ENCODE measurements at places on chromosomes 11 and 22.

- no peak for DNase-seq
Measured at GRCh38 chr11:45267052-45267451, 19.1 kb downstream of the SYT13 start.

DNA sequence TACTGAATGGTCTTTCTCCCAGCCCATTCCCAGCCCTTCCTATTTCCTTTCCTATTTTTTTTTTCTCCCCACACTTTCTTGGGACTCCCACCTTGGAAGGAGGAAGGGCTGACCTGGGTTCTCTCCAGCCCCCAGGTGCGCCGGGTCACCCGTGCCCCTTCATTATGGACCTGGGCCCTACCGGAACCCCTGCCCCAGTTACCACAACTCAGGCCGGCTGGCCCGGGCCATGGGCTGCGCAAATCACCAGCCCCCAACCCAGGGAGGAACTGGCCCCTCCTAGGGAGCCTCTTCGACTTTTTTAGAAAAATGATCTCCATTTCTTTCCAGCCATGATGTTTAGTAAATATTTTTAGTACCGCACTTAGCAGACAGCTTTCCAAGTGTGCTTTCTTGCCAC lies 62.2 kb downstream of the MORC2 start:
- no peak for DNase-seq

DNA sequence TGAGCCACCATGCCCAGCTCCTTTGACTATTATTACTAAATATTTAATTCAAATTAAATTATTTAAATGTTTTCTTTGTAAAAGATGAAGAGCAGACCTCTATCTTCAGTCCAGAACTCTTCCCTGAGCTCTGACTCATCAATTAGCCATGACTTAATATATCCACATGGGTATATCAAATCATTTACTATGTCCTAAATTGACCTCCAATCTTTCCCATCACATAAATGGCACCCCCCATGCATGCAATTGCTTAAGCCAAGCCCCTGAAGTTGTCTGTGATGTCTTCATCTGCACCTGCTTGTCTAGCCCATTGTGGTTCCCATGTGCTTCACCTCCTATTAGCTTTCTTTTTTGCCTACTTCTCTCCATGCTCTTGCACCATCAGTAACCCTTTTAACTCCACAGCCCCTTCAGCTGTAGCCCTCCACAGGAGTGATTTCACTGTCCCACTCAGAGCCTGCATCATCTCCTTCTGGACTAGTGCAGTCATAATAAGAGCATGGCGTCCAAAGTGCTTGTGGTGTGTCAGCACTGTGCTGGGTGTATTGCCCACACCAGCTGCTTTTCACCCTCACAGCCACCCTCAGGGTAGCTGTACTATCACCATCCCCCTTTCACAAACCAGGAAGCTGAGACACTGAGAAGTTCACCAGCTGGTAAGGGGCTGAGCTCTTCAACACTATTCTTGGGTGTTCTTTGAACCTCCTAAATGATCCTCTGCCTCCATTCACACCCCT lies 11.8 kb upstream of the THY1 start:
- no peak for DNase-seq

DNA sequence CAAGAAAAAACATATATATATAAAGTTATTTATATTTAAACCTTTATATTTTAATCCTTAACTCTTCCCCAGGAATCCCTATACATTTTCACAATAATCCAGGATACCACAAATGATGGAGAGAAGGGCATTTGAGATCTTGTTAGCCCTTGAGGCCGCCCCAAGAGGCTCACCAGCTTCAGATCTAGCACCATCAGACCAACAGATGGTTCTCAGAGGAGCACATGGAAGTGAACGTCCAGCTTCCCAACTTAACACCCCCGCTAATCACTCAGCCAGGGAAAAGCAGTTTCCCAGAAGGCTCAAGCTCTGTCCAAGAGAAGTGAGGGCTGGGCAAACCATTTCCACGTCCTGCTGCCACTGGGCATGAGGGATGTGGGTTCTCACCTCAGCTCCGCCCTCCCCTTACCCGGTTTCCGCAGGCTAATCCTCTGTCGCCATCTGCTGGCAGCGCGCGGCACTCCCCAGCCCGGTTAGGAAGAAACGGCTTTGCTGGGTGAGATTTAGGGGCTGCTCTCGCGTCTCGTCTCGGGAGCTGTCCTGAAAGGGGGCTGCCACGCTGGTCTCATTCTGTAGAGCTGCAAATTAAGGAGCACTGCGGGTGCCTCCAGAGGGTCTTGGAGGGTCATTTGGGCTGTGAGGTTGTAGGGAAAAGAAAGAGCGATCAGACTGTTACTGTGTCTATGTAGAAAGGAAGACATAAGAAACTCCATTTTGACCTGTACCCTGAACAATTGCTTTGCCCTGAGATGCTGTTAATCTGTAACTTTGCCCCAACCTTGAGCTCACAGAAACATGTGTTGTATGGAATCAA lies 6.8 kb upstream of the FAM111A start:
- no peak for DNase-seq

DNA sequence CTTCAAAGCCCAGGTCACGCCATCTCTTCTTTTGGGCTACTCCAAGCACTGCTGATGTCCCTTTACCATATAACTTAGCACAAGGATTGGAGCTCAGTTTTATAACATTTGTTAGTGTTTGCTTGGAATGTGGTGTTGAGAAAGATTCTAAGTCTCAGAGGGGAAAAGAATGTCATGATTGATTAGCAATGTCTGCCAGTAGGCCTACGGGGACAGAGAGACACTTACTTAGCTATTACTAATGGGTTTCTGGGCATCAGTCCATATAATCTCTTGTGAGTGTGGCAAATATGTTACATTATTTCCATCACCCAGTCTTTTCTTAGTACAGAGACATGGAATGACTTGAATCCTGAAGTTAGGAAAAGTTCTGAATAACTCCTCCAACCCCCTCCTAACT lies 75.4 kb upstream of the FSHB start:
- DNase-seq = no peak

DNA sequence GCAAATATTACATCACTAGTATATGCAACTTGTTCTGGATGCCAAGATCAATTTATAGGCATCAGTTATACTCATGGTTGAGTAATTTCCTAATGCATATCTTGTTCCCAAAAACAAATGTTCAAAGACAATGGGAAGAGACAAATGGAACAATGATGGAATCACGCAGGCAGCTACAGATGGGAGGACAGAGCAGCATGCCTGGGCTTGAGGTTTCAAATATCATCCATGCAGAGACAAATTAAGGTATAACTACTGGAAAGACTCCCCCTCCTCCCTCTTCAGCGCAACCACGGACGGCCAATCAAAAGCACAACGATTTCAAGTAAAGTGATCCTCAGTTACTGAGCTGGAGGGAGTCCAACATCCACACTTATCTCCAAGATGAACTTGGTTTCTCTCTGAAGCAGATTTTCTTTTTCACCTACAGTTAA lies 106.8 kb downstream of the CCDC83 start:
- no peak for DNase-seq

DNA sequence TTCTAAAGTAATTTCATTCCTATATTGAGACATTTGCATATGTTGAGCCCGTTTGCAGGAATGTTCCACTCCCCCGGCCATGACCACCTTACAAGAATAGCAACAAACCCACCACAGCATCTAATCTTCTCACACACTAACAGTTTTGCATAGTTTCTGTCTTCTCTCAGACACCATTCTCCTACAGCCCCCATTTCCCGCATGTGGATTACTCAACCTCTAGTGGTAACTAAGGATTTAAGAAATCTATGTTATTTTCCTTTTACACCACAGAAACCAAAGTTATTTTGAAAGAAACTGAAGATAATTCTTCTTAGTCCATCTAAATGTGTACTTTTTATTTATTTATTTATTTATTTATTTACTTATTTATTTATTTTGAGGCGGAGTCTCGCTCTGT lies 2.3 kb downstream of the MS4A4E start:
- DNase-seq = no peak

DNA sequence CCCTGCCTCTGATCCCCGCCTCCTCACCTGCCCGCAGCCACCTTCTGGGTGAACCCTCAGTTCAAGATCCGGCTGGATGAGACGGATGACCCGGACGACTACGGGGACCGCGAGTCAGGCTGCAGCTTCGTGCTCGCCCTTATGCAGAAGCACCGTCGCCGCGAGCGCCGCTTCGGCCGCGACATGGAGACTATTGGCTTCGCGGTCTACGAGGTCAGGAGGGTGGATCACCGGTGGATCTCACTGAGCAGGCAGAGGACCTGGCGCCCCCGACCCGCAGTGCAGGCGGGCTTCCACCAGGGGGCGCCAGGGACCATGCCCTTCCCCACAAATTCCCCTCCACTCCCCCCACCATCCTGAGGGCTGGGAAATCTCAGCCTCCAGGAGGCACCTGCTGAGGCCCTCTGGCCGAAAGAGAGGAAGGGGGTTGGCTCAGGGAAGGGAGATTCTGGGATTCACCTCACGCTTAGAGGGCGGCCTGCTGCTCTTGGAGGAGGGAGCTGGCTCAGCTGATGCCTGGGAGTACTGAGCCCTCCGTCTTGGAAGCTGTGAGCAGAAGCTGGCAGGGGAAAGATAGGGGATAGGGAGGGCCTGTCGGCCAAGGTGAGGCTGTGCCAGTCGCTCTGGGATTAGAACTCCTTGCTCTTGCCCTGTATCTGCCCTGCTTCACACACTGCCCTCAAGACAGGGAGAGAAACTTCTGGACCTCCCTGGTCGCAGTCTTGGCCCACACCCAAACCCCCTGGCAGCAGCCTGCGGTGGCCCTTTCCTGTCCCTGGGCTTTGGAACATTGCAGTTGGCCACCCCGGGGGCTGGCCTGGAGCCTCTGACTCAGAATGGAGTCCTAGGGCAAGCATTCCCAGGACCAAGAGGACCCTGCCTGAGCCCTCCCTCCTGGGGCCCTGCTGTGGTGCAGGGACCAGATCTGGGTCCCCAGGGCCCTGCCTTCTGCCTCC lies 23.2 kb downstream of the CAPN1 start:
- DNase-seq = peak; percentile 36

GRCh38 chr11:123580557-123581275 lies 73.7 kb downstream of the SCN3B start:
- DNase-seq = peak; percentile 53

- peak; percentile 22 for DNase-seq
Measured at GRCh38 chr11:44611088-44611487, 45.6 kb downstream of the CD82 start.

GRCh38 chr11:23502826-23503225 lies 642.6 kb upstream of the CCDC179 start:
- DNase-seq = no peak

GRCh38 chr11:117045196-117045595 lies 53.0 kb downstream of the SIK3 start:
- peak; percentile 70 for DNase-seq

GRCh38 chr22:39214383-39215069 lies 30.3 kb downstream of the PDGFB start:
- DNase-seq = peak; percentile 73

GRCh38 chr11:59510941-59511589 lies at the start of gene OR4D9:
Gene OR4D9, plus strand, starts transcription at chr11:59511539. Its CDS starts 3,374 bp downstream, at chr11:59514913.
- no peak for DNase-seq

DNA sequence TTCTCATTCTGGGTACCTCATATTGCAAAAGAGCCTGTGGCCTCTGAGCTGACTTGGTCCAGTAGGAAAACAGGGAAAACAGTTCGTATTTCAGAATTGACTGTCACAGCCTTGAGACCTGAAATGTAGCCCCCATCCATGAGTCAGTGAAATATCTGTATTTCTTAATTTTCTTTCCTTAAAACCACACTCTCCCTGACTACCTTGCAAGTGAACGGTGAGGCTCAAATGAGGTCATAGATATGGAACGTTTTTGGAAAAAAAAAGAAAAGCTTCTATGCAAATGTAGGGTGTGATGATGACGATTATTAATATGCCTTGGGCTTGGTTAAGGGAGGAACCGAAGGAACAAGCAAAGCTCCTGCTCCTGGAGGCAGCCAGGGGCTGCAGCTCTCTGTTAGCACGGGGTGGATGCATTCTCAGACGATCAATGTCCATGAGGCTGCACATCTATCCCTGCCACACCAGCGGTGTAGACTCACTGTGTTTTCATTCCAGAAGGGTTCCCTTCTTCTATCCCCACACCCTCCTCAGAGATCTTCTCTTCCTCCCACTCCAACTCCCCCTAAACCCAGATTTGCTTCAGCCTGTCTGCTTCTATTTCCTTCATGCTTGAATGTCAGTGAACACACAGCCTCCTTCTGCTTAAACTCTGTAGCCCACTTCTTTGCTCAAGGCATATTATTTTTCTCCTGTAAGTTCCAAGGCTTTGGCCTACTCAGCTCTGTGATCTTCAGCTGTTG lies 29.2 kb upstream of the SCN3B start:
- DNase-seq = no peak

GRCh38 chr11:45423475-45424120 lies 137.5 kb upstream of the SYT13 start:
- no peak for DNase-seq

GRCh38 chr11:36237391-36237790 lies 51.8 kb downstream of the COMMD9 start:
- no peak for DNase-seq

- no peak for DNase-seq
Measured at GRCh38 chr11:108614086-108614485, 20.5 kb upstream of the EXPH5 start.

DNA sequence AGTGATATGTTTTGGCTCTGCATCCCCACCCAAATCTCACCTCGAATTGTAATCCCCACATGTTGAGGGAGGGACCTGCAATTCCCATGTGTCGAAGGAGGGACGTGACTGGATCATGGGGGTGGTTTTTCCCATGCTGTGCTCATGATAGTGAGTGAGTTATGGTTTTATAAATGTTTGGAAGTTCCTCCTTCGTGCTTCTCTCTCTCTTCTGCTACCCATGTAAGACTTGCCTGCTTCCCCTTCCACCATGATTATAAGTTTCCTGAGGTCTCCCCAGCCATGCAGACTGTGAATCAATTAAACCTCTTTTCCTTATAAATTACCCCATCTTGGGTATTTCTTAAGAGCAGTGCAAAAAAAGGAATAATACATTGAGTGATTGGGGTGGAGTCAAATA lies 7.3 kb upstream of the CEP295 start:
- DNase-seq = no peak

GRCh38 chr22:44544816-44545433 lies 46.9 kb upstream of the RTL6 start:
- no peak for DNase-seq

DNA sequence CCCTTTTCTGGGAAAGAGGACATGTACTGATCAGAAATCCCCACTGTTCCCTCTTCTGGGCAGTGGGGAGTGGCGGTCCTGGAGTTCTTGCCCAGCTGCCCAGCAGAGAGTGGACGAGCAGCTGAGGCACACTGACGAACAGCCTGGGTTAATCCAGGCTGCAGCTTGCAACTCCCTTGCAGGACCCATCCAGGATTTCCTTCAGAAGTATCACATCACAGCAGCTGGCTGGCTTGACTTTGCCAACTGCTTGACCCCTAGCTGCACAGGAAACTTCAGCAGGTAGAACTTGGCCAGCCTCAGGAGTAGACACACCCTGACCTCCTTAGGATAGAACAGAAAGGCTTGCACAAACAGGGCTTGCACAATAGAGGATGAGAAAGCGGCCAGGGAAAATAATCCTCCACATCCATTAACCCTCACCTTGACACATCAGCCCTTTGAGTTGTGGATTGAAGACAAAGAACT lies 27.9 kb upstream of the FZD4 start:
- DNase-seq = no peak

- DNase-seq = no peak
Measured at GRCh38 chr22:25908755-25909154, 166.8 kb downstream of the MYO18B start.

- peak; percentile 53 for DNase-seq
Measured at GRCh38 chr22:26585104-26585790, 4.7 kb downstream of the TPST2 start.

GRCh38 chr11:68002575-68002937 lies 1.3 kb downstream of the UNC93B1 start:
- no peak for DNase-seq

- DNase-seq = no peak
Measured at GRCh38 chr11:117465236-117465997, 137.8 kb downstream of the CEP164 start.

GRCh38 chr11:118340449-118340848 lies 2.1 kb downstream of the CD3D start:
- DNase-seq = no peak

All from Caki2 (cell line).